ENCODE measurements at places on chromosomes 2 and 18.
A peak's percentile ranks its signal among the peaks of the same experiment; 100 is the strongest.

- no peak for DNase-seq
Observed at GRCh38 chr2:198706476-198707082, 751.2 kb downstream of the SATB2 start.

DNA sequence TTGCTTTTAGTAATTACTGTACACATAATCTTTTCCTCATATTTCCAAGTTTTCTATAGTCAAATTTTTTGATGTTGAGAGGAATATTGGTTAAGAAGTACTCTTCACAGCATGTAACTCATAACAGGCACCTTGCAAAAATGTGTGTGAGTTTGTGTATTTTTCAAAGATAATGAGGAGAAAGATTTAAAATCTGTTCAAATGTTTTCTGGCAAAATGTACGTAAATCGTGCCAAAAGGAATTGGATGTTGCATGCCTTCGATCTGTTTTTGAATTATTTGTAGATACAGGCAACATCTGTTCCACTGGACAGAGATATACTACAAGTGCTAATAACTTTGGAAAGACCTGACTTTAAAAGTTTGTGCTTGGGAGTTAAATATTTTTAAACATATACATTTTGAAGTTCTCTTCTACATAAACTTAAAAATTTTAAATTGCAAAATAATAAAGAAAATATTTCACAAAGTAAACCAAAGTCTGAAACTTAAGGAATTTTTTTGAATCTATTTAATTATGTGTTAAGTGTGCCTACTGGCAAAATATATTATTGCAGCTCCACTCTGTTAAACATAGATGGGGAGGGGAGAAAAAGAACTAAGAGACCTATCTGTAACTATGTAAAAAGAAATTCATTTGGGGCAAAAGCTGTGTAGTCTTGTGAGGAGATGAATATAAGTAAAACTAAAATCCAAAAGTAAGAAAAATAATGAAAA lies 133.5 kb upstream of the UBE2E3 start:
- DNase-seq, result no peak

GRCh38 chr2:178978667-178979066 lies 71.3 kb downstream of the CCDC141 start:
- no peak for DNase-seq

- DNase-seq, result no peak
Observed at GRCh38 chr18:42929181-42929580, 186.3 kb downstream of the RIT2 start.

DNA sequence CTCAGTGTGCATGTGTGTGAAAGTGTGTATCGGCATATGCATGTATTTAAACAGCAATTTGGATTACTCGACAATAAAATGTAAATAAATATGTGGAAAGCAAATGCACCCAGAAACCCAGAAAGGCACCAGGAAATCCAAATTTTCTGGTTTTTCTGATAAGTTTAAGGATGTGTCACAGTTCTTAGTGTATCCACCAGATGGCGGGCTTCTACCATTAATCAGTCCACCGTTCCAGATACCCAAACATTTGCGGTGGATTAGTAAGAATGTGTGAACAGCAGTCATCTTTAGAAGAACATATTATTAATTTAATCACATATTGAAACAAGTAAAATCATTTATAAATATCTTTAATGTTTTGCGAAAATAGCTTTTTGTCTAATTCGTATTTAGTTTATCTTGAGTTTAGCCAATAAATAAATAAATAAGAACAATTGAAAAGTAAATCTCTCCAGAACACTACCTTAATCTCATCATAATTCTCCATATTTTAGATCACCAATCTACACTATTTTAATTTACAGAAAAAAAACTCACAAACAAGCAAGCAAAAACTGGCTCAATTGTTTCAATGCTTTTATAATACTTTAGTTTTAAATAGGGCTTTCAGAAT lies 298.9 kb downstream of the DSEL start:
- peak; percentile 19 for DNase-seq

GRCh38 chr2:84959566-84960506 lies 11.1 kb upstream of the KCMF1 start:
- no peak for DNase-seq

GRCh38 chr2:212814941-212815340 lies 276.3 kb upstream of the ERBB4 start:
- DNase-seq, result no peak

DNA sequence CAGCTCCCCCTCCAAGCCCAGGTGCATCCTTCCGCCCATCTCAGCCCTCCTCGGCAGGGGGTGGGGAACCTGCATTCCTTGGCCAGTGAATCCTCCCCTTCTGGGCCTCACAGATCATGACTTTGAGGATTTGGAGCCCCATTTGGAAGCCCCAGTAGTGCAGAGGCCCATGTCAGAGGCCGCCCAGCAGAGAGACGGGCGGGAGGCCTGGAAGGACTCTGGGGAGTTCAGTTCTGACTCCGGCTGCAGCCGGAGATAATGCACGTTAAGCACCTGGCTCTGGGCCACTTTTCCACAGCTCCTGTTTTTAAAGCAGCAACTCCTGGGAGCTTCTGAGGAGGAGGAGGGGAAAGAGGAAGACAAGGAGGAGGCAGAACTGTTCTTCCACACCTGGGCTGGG lies 14.9 kb downstream of the ATOH8 start:
- DNase-seq, result no peak

GRCh38 chr2:62931536-62931935 lies 119.1 kb upstream of the OTX1 start:
- DNase-seq, result no peak

All from SHP77 treated with DMSO at 0.1 percent for 48 hours (cell line).